ENCODE measurements at places on chromosomes 4 and X.

- DNase-seq: no peak
Measured at GRCh38 chr4:2154215-2154740, 87.6 kb downstream of the HAUS3 start.

- DNase-seq: no peak
Measured at GRCh38 chrX:97860226-97860625, 976.5 kb downstream of the RPA4 start.

DNA sequence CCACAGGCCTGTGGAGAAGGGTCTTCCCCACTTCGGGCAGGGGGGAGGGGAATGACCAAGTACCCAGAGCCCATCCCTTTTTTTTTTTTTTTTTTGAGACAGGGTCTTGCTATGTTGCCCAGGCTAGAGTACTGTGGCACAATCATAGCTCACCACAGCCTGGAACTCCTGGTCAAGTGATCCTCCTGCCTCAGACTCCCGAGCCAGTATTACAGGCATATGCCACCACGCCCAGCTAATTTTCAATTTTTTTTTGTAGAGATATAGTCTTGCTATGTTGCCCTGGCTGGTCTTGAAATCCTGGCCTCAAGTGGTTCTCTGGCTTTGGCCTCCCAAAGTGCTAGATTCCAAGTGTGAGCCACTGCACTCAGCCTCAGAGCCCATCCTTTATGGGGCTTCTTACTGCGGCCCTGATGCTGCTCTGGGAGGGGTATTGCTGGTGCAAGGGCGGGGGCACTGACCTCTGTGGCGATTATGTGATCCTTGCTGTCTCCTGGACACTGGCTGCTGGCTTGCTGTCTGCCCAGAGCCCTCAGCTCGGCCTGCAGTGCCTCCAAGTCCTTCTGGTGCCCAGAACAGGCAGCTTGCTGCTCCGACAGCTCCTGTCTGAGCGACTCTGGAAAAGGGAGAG is 32.9 kb downstream of the MED28 start:
- no peak for DNase-seq

- no peak for DNase-seq
Measured at GRCh38 chrX:18873189-18873791, 110.6 kb downstream of the PHKA2 start.

GRCh38 chrX:49291615-49292337 is 11.7 kb upstream of the GAGE10 start:
- peak; percentile 55 for DNase-seq

DNA sequence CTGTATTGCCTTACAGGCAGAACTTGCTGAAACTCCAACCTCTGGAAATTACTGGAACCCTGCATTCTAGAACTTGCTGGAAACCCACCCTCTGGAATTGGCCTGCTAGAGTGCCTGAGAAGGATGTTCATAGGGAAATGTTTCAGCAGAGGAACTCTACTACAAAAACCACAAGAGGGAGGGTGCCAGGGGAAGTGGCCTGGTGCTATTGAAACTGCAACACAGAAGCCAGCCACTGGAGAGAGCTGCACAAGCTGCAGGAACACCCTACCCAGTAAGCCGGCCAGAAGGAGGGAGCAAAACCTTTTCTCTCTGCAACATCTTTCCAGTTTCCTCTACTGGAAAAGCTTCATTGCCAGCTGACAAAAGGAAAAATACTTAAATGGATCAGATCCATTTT is 2.5 kb upstream of the BRWD3 start:
- peak; percentile 65 for DNase-seq

GRCh38 chr4:180674619-180675358 is 1568.4 kb upstream of the TENM3 start:
- DNase-seq: peak; percentile 87

- DNase-seq: no peak
Measured at GRCh38 chr4:128639541-128640270, 169.8 kb upstream of the JADE1 start.

GRCh38 chr4:82681754-82682153 is 116.8 kb downstream of the SCD5 start:
- no peak for DNase-seq

DNA sequence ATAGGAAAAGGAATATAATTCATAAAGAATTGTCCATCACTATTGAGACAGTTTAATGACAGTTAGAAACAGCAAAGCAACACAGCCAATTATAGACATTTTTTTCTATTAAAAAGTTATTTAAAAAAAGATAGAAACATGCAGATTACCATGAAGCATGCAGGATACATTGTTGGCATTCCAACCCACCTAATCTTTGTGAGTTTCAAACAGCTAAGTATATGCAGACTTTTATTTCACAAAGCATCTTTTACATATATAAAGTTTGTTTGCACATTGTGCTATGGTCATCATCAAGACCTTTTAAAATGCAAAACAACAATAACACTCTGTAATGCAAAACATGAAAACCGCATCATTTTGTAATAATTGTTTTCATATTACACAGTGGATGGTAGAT is 125.9 kb upstream of the ETNPPL start:
- DNase-seq: no peak

DNA sequence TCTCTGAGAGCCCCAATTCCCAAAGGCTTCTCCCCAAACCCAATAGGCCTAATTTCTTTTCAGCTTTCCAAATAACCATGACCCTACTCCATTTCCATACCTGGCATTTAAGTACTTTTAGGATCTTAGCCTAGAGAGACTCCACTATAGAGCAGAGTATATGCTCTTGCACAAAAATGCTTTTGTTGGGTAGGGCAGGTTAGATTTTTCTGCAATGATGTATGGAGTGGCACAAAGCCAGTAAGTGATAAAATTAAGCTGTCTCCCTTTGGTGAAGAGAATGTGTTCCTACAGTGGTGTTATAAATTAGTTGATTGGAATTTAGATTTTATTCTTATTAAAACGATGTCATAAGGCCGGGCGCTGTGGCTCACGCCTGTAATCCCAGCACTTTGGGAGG is 124.9 kb downstream of the INPP4B start:
- no peak for DNase-seq

- DNase-seq: peak; percentile 72
Measured at GRCh38 chr4:140851032-140851636, 94.9 kb upstream of the TBC1D9 start.

DNA sequence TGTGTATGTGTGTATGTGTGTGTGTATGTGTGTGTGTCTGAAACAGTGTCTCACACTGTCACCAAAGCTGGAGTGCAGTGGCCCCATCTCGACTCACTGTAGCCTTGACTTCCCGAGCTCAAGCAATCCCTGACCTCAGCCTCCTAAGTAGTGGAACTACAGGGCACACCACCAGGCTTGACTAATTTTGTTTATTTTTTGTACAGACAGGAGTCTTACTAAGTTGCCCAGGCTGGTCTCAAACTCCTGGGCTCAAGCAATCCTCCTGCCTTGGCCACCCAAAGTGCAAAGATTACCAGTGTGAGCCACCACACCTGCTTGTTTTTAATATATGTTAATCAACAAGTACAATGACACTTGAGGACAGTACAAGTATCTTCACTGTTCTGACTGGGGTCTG is 92.4 kb downstream of the APBB2 start:
- DNase-seq: no peak

DNA sequence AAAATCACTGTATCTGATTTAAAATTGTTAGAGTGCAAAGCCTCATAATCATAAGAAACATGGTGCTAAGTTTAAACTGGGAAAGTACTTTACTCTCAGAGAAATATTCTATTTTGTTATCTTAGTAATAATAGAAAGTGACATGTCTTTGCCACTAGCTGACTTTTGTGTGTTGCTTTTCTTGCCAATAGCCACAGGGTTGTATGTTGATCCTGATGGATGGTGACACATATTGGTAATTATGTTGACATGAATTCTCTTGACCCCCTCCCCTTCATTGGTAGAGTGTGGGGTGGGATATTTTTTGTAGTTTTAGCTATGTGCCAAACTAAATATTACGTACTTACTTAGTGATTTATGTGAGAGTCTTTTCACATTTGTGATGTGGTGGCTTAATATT is 103.1 kb upstream of the MAP9 start:
- no peak for DNase-seq

- no peak for DNase-seq
Measured at GRCh38 chrX:27924261-27924660, 57.0 kb downstream of the DCAF8L1 start.

DNA sequence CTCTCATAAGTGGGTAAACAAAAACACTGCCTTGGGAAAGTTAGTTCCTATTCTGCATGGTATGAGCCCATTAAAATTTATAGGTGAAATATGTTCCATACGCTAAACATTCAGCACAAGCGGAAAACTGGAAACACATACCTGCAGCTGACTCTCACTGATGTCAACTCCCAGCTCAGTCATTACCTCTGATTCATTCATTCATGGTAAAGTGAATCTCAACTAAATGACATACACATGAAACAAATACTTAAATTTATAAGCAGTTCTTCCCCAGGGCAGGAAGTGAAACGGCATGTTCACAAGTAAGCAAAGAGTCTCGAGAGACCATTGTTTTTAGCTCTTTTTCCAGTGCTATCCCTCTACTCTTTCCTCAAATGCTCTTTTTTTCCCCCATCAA is 1.6 kb downstream of the SLC10A6 start:
- no peak for DNase-seq

GRCh38 chr4:93788712-93789111 is 39.8 kb upstream of the ATOH1 start:
- peak; percentile 18 for DNase-seq

DNA sequence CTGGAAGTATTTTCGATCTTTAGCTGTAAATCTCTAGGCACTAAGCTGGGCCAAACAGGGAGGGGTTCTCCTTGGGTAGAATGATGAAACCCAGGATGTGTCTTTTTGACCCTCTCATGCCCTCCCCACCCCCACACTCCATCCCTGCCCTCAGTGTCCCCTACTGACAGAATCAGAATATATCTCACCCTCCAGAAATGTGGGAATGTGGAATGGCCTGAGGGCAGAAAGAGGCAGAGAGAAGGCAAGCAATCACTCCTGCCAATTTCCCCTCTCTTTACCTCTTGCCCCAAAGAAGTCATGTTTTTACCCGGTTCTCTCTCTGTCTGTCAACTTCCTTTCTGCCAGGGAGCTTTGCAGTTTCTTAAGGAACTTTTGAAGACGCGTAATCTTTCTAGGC is 34.4 kb downstream of the RAP2C start:
- no peak for DNase-seq

GRCh38 chr4:174012886-174013259 is 270.6 kb downstream of the FBXO8 start:
- DNase-seq: no peak

DNA sequence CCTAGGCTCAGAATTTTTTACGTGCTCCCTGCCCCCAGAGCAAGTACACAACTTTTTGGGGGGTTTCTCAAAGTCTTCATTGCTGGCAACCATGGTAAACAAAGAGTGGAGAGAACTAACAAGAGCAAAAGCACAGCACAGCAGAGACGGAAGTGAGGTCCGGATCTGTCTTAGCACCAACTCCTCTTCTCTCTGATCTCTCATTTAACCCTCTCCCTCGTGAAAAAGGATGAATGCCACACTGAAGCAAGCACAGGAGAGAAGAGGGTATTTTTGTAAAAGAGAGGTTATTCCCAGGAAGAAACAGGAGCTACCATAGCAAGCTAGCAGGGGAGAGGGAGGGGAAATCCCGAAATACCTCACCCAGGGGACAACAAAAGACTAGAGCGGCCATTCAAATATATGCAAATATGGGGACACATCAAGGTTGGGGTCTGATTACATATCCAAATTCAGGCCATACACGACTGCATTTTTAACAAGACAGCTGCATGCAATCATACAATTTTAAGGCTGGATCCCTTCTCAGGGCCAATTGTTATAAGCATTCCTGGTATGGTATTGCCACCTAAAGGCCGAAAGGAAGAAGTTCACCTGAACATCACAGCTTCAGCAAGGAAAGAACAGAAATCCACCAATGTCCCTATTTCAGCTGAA is 46.6 kb downstream of the CD40LG start:
- DNase-seq: peak; percentile 44

- DNase-seq: peak; percentile 96
Measured at GRCh38 chrX:131734621-131735020, 190.7 kb downstream of the OR13H1 start.

- DNase-seq: no peak
Measured at GRCh38 chrX:53571494-53571893, 115.0 kb downstream of the HUWE1 start.

DNA sequence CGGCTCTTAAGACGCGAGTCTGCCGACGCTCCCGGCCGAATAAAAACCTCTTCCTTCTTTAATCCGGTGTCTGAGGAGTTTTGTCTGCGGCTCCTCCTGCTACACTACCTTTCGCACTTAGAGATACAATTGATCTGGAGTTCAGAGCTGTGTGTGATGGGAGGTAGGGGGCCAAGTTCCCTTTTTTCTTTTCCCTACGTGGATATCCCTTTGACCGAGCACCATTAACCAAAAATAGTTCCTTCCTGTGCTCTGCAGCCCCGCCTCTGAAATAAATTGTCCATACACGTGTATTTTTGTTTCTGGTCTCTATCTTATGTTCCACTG is 555 bp upstream of the PGM2 start:
- peak; percentile 14 for DNase-seq

DNA sequence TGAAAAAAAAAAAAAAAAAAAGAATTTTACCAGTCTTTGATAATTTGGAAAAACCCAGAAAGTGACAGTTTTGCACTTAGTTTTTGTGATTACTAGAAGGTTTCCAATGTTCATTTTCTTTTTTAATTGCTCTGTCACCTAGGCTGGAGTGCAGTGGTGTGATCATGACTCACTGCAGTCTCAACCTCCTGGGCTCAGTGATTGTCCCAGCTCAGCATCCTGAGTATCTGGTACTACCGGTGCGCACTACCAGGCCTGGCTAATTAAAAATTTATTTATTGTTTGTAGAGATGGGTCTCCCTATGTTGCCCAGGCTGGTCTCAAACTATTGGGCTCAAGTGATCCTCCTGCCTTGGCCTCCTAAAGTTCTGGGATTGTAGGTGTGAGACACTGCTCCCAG is 3.3 kb downstream of the NUDT9 start:
- DNase-seq: no peak

- DNase-seq: no peak
Measured at GRCh38 chr4:87014284-87014782, 79.5 kb downstream of the AFF1 start.

GRCh38 chrX:82648062-82648461 is 860.0 kb upstream of the POU3F4 start:
- no peak for DNase-seq

DNA sequence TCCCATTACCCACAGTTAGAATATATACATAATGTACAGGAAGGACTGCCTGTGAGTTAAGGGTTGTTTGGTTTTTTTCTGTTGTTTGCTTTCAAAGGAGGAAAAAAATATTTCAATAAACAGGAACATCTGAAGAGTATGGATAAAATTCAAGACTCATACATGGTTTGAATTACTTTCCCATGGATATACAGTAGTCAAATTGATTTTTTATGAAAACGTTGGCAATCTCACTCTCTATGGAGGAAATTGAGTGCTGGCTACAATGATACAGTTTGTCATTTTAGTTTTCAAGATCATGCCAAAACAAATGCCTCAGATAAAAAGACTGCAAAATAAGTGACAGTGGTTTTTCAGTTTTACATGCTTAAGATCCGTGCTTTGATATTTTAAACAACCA is 116.6 kb downstream of the SH3RF1 start:
- no peak for DNase-seq

- DNase-seq: no peak
Measured at GRCh38 chrX:17642891-17643290, 94.4 kb upstream of the SCML1 start.

DNA sequence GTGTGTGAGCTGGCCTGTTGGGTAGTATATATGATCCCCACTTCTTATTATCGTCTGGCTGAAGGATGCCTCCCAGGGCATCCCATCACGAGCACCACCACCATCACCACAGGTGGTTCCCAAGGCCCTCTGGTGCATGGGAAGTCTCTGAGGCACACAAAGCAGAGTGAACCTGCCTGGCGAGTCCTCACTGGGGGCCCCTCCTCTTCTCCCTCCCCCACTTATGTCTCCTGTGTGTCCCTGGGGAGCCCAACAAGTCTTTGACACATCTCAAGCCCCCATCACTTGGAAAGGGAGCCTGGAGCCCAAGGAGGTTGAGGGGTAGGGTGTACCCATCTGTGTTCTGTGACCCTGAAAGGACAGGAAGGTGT is 45.5 kb upstream of the NKX1-1 start:
- no peak for DNase-seq
